H1 (cell line): ENCODE measurements at places on chromosomes 7 and 10. TPM values are rescaled to one million over a fixed set of nuclear protein-coding genes. Genes with fewer than 3 reads are reported as not detected.

The GPC2 gene
- polyA plus RNA-seq = 25.3 and 47.8 TPM in 2 replicates

GRCh38 chr10:116766241-116766827 is 24.0 kb upstream of the HSPA12A start:
- no peaks in the 10 kb centered on the region for H3K36me3 ChIP-seq
- no peak overlapping the region for H3K4me3 ChIP-seq
- H3K27ac ChIP-seq = no peak overlapping the region
- DNase-seq = no peak
- no peaks in the 10 kb centered on the region for H3K27me3 ChIP-seq

GRCh38 chr7:24653316-24654085 is 80.2 kb downstream of the PALS2 start:
- no peak overlapping the region for H3K4me3 ChIP-seq
- DNase-seq = no peak
- H3K27me3 ChIP-seq = no peaks in the 10 kb centered on the region
- H3K27ac ChIP-seq = peak overlapping the region; percentile 3; the same call in 1 of the 2 replicates

DNA sequence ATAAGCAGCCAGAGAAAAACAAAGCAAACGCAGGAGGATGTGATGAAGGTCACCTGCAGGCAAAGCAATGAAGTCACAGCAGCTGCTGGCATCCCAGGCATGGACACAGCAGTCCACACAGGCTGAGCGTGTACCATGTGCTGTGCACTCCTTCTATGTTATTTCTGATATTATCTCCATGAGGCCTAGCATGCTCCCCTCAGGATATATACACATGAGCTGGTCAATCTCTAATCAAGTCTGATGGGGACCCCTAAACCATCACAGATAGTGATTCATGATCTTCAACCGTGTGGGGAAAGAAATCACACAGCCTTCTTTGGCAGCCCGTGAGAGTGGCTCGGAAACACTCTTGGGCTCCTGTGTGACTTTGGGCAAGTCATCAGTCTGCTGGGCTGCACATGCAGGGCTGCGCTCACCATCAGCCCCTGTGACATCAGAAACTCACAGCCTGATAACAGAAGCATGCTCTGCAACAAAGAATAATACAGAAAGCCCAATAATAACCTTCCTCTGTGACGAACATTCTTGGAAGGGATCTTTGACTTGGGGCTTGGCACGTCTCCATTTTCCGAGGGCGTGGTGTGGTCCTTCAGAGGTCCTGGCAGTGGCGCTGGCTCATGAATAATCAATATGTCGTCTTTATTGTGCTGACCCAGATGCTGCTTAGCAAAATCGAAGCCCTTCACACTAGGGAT is 83.0 kb upstream of the ATP6V0A4 start:
- no peak overlapping the region for H3K4me3 ChIP-seq
- H3K27me3 ChIP-seq = no peaks in the 10 kb centered on the region
- H3K27ac ChIP-seq = no peak overlapping the region
- DNase-seq = no peak
- peaks cover 3% of the 10 kb centered on the region for H3K36me3 ChIP-seq
- no peaks in the 10 kb centered on the region for H3K4me1 ChIP-seq

DNA sequence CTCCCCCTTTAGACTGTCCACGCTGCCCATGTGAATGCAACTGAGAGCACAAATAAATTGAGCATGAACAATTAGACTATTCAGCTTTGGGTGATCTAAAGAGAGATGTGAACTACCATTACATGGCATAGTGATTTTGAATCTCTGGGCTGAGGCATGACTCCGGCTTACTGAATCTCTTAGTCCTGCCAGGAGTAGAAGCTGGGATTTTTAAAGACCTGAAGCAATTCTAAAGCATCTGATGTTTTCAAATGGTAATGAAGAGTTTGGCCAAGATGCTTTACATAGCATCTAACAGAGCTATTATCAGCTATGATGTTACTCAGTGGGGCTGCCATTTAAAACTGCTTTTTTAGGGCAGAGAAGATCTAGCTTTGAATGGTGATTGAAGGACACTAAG is 1059.1 kb downstream of the SORCS3 start:
- H3K27me3 ChIP-seq = peaks cover 11% of the 10 kb centered on the region; the same call in 1 of the 2 replicates
- no peaks in the 10 kb centered on the region for H3K36me3 ChIP-seq
- no peak for DNase-seq
- no peaks in the 10 kb centered on the region; the same call in 1 of the 2 replicates for H3K4me1 ChIP-seq
- H3K4me3 ChIP-seq = no peak overlapping the region

GRCh38 chr7:824664-825063 is 7.6 kb upstream of the SUN1 start:
- H3K36me3 ChIP-seq = no peaks in the 10 kb centered on the region; the same call in 1 of the 2 replicates
- H3K27me3 ChIP-seq = no peaks in the 10 kb centered on the region
- H3K27ac ChIP-seq = no peak overlapping the region
- H3K4me1 ChIP-seq = peaks cover 3% of the 10 kb centered on the region; the same call in 1 of the 2 replicates
- no peak for DNase-seq

- H3K27me3 ChIP-seq = no peaks in the 10 kb centered on the region
- H3K36me3 ChIP-seq = no peaks in the 10 kb centered on the region
- no peak overlapping the region for H3K27ac ChIP-seq
- H3K4me1 ChIP-seq = no peaks in the 10 kb centered on the region
- no peak overlapping the region for H3K4me3 ChIP-seq
- no peak for DNase-seq
Observed at GRCh38 chr10:86057708-86058107, 308.9 kb downstream of the GRID1 start.

The TAS2R4 gene
- 0.86 and 0.88 TPM in 2 replicates for polyA plus RNA-seq

DNA sequence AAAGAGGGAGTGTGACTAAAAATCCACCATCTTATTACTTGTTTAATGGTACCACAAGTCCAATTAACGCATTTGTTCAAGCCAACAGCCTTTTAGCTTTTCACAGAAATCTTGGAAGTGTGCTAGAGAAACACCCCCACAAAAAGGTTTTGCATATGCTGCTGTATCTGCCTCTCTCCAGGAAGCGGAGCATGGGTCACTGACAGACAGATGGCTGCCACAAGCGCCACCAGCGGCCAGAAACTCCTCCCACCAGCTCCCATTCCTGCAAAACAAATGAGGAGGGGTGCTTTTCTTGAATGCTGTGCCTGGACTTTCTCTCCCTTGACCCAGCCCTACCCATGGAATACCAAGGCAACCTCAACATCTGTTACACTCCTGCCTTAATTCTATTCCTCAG is 176.3 kb upstream of the LRGUK start:
- no peaks in the 10 kb centered on the region for H3K36me3 ChIP-seq
- H3K27ac ChIP-seq = no peak overlapping the region
- DNase-seq = no peak
- H3K4me1 ChIP-seq = no peaks in the 10 kb centered on the region
- H3K4me3 ChIP-seq = no peak overlapping the region
- H3K27me3 ChIP-seq = no peaks in the 10 kb centered on the region

- no peaks in the 10 kb centered on the region for H3K27me3 ChIP-seq
- H3K36me3 ChIP-seq = no peaks in the 10 kb centered on the region
- H3K27ac ChIP-seq = no peak overlapping the region
- H3K4me1 ChIP-seq = peaks cover 21% of the 10 kb centered on the region
- DNase-seq = no peak
Observed at GRCh38 chr7:44217852-44218402, 17.1 kb downstream of the YKT6 start.

DNA sequence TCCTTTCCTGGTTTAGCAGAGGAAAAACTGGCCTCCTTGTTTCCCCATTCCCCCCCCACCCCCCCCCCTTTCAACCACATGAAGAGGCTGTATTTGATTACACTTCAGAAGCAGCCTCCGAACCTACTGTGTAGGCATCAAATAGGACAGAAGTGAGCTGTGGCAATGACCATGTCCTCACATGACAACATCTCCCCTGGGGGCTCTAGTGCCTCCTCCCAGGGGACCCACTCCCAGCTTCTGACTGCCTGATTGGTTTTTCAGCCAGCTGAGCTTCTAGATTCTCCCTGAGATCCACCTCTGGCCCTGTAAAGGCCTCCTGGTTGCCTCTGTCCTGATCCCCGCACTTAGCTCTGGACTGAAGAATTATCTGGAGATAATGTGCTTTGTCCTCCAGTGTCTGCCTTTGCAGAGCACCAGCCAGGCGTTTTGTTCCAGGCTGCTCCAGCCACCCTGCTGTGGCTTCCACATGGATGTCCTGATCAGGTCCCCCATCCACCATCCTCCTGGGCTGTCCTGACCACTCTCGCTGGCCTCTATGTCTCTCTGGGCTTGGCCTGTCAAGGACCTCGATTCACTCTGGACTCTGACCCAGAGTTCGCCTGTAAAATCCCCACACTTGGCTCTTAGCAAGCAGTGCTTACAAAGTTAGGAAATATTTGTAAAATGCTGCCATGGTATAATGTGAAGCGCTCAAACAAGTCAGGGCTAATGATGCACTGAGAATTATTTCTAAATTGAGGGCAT is 42.4 kb upstream of the TOMM7 start:
- H3K4me3 ChIP-seq = no peak overlapping the region
- no peak for DNase-seq
- no peaks in the 10 kb centered on the region for H3K27me3 ChIP-seq
- no peak overlapping the region for H3K27ac ChIP-seq
- peaks cover 27% of the 10 kb centered on the region; the same call in 1 of the 2 replicates for H3K36me3 ChIP-seq

DNA sequence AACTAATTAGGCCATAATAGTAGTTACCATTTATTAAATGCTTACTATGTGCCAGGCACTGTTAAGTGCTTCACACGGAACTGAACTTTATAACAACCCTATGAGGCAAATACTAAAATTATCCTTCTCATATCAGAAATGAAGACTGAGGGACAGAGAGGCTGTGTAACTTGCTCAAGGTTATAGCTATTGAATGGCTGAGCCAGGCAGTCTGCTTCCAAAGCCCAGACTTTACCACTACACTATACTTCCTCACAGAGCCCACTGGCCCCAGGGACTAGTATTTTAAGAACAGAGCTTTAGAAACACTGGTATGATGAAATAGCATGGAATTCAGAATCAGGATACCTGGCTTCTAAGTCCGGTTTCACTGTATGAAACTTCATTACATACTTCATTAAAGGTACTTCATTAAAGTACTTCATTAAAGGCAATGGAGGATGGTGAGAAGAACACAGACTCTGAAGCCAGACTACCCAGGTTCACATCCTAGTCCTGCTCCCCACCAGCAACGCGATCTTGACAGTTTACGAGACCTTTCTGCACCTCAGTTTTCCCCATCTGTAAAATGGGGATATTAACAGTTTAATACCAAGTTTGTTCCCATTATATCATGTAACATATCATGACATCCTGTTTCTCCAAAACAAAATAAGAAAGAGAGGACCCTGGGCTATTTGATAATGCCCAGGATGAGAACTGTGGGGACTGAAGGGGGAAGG is 19.6 kb downstream of the ANXA11 start:
- DNase-seq = no peak
- no peaks in the 10 kb centered on the region for H3K27me3 ChIP-seq
- H3K4me1 ChIP-seq = peaks cover 1% of the 10 kb centered on the region; the same call in 1 of the 2 replicates

The CUBN gene
- 0.08 and 0.16 TPM in 2 replicates for polyA plus RNA-seq

The C7orf57 gene
- polyA plus RNA-seq = 0.08 and 0.25 TPM in 2 replicates

GRCh38 chr7:96723622-96724021 is 14.0 kb upstream of the SEM1 start:
- no peaks in the 10 kb centered on the region; the same call in 1 of the 2 replicates for H3K4me1 ChIP-seq
- H3K36me3 ChIP-seq = no peaks in the 10 kb centered on the region
- no peak overlapping the region for H3K4me3 ChIP-seq
- no peak overlapping the region for H3K27ac ChIP-seq
- no peak for DNase-seq

DNA sequence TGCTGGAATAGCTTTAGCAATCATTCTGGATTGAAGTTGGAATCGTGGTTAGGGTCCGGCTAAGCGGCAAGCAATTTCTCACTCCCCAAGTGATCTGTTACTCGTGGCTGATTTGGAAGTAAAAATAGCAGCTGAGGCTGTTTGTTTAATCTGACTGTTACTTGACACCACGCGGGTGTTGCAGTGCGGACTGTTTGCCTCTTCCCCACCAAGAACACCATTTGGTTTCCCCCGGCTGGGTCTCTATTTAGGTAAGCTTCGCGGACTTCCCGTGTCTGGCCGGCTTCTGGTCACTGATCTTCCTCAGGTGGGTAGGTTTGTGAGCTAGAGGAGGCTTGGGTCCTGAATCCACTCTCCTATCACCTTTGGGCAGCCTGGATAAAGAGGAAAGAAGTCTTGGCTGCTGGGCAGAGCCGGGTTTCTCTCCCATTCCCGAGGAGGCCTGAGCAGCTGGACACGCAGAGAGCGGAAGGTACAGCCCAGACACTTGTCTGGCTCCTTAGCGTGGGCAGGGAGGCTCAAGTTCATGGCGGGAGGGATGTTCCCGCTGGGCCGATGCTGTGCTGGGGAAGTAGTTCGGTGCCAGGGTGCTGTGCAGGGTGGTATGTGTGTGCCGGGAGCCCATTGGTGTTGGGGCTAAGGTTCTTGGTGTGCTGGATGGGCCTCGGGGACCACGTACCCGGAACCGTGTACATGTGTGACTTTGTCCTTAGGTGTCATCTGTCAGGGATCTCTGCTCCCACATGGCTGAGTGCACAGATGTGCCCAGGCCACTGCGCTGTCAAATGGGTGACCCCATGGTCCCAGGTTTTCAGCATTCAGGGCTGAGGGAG is at the start of gene C10orf71:
Gene C10orf71, plus strand, starts transcription at position 188 of the 833 bp plus-strand sequence. CDS start 23,376 bp downstream, outside the sequence.
- H3K4me3 ChIP-seq = no peak within 1 kb of the TSS
- DNase-seq = no peak
- peaks cover 16% of the 10 kb centered on the region for H3K4me1 ChIP-seq
- H3K36me3 ChIP-seq = no peaks in the 10 kb centered on the region

The ZNF12 gene
- 5.0 and 6.7 TPM in 2 replicates for polyA plus RNA-seq

The CYP17A1 gene
- polyA plus RNA-seq = not detected in 2 replicates

The EVX1 gene
- polyA plus RNA-seq = 0.02 TPM in 1 of 2 replicates, not detected in the other

GRCh38 chr7:91240376-91240941 is 23.8 kb upstream of the FZD1 start:
- no peak overlapping the region for H3K27ac ChIP-seq
- H3K4me1 ChIP-seq = no peaks in the 10 kb centered on the region
- no peaks in the 10 kb centered on the region for H3K27me3 ChIP-seq
- H3K36me3 ChIP-seq = no peaks in the 10 kb centered on the region

DNA sequence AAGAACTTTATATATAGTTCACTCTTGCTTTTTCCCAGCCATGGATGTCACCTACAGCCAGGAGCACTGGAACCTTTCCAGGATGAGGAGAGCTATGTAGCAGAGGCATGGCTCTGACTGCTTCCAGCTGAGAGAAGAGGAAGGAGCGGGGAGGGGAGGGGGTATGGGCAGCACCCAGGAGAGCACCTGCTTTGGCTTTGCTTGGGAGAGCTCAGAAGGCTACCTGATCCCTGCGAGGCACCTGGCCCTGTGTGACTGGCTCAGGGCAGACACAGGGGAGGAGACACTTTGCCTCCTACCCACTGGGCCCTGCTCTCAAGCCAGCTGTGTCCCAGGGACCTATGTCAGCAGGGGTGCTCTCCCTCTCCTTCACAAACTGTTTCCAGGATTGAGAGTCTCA is 67.1 kb downstream of the HK1 start:
- H3K27ac ChIP-seq = no peak overlapping the region; the same call in 1 of the 2 replicates
- H3K4me1 ChIP-seq = peaks cover 28% of the 10 kb centered on the region
- H3K27me3 ChIP-seq = no peaks in the 10 kb centered on the region
- H3K36me3 ChIP-seq = no peaks in the 10 kb centered on the region; the same call in 1 of the 2 replicates
- DNase-seq = no peak
- no peak overlapping the region for H3K4me3 ChIP-seq

GRCh38 chr10:105514106-105514505 is 873.0 kb downstream of the SORCS3 start:
- no peaks in the 10 kb centered on the region for H3K4me1 ChIP-seq
- no peak overlapping the region for H3K27ac ChIP-seq
- no peak overlapping the region for H3K4me3 ChIP-seq
- H3K27me3 ChIP-seq = peaks cover 1% of the 10 kb centered on the region
- no peak for DNase-seq
